ENCODE measurements at places on chromosomes 2 and 18.

- no peak for DNase-seq
Observed at GRCh38 chr2:106117882-106118684, 76.0 kb downstream of the UXS1 start.

GRCh38 chr18:48623468-48624235, 84.8 kb downstream of the CTIF start:
- no peak for DNase-seq

DNA sequence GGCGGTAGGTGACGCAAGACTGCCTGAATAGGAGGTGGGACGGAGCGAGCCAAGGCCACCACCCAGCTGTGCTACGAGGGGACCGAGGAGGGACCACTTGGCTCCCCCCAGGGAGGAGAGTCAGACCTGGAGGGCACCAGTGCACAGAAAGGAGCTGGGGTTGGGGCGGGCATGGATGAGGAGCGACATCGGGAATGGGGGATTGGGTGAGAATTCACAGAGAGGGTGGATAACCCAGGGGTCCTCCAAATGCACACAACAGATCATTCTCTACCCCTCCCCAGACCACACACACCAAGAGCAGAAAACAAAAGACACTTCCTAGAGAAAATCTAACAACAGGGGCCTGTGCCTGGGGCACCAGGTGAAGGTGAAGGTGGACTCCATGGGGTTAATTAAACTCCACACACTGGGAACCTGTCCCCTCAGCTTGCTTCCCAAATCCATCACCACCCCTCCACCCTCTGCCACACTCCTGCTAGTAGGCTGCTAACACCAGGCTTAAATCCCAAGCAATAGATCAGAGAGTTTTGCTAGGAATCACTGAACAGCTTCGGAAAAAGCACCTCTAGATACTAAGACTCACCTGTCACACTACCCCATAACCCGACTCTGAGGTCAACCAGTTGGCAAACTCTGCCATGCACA, 274.6 kb downstream of the EIPR1 start:
- DNase-seq = no peak

- no peak for DNase-seq
Observed at GRCh38 chr2:172350839-172351479, 76.4 kb upstream of the ITGA6 start.

DNA sequence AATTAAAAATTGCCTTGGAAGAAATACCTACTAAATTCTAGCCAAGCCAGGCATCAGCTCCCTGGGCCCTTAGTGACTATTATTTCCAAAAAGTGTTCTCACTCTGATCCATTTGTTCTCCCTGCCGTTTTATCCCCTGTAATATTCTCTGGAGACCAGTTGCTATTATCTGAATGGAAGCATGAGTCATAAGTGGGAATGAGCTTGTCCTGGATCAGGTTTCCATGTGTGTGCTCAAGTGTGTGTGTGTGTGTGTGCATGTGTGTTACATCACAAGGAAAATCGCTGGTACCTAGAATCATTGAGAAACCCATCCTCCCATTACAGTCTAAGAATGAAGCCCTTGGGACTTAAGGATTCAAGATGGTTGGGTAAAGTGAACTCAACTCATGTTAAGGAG, 130.3 kb upstream of the CXCR4 start:
- no peak for DNase-seq

- no peak for DNase-seq
Observed at GRCh38 chr2:27729198-27729597, 42.3 kb upstream of the MRPL33 start.

Data from KG1 (cell line).